GM12892 (cell line): ENCODE measurements at places on chromosomes 1 and 21.

- no peak for DNase-seq
Measured at GRCh38 chr1:25223471-25223870, 8.8 kb downstream of the SYF2 start.

DNA sequence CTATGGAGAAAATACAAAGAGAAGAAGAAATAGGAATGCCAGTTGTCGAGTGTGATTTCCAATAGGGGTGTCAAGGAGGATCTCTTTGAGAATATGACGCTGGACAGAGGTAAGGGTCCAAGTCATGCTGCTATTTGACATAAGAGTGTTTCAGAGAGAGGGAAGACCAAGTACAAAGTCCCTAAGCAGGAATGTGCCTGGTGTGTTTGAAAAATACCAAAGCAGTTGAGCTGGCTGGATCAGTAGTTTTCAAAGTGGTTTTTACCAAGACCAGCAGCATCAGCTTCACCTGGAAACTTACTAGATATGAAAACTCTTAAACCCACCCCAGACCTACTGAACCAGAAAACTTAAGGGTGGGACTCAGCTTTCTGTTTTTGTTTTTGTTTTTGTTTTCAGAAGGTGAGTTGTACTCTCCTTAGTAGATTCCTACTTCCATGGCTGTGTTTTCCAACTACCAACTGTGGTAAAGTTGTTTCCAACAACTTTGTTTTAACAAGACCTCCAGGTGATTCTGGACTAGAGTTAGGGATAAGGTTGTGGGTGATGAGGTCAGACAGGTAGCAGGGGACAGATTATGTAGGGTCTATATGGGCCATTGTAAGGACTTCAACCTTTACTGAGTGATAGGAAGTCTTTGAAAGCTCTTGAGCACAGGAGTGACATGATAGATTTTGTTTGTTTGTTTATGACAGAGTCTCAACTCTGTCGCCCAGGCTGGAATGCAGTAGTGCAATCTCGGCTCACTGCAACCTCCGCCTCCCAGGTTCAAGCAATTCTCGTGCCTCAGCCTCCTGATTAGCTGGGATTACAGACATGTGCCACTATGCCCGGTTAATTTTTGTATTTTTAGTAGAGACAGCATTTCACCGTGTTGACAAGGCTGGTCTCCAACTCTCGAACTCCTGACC, 7.3 kb upstream of the GJA9 start:
- DNase-seq, result no peak

GRCh38 chr1:116382857-116383483, 9.9 kb downstream of the ATP1A1 start:
- DNase-seq, result no peak

DNA sequence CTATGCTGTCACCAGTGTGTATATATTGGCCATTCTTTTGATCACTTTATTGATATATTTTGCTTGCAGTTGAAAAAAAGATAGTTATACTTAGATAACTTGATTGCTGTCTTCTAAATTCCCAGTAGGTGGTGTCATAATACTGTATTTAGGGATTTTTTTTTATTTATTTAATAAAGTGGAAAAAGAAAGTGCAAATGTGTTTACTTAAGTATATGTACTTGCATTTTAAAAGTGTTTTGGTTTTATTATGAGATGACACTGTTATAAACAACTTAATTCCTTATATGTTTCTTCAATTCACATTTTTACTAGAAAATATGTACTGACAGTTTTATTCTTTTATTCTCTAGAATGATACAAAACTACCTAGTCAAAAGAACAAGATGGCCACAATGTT, 164.8 kb downstream of the USP25 start:
- DNase-seq, result no peak

GRCh38 chr21:36034211-36034913, 26.0 kb downstream of the SETD4 start:
- no peak for DNase-seq

DNA sequence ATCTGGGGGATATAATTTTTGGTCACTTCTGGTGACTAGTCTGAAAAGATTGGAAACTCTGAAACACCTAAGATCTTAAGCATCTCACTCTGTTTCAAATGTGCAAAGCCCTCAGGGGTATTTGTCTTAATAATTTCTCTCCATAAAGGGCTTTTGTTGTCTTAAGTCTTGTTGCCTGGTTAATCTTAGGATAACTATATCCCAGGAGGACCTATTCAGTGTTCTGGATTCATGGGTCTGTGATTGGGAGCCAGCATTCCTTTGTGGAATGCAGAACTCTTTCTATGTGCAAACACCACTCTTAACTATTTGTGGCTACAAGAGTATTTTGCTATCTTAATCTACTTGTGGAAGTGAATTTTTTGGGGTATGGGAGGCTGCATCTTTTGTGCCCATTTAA, 1573.0 kb upstream of the PRMT6 start:
- DNase-seq, result no peak

- no peak for DNase-seq
Measured at GRCh38 chr1:3540876-3541275, 70.4 kb downstream of the MEGF6 start.

DNA sequence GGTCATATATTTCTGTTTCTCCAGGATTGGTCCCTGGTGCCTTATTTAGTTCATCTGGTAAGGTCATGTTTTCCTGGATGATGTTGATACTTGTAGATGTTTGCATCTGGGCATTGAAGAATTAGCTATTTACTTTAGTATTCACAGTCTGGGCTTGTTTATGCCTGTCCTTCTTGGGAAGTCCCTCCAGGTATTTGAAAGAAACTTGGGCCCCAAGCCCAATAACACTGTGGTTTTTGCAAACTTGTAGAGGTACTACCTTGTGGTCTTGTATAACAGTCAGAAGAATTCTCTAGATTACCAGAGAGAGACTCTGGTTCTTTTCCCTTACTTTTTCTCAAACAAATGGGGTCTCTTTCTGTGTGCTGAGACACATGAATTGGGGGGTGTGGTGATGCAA, 251.4 kb upstream of the B3GALT2 start:
- DNase-seq, result no peak

DNA sequence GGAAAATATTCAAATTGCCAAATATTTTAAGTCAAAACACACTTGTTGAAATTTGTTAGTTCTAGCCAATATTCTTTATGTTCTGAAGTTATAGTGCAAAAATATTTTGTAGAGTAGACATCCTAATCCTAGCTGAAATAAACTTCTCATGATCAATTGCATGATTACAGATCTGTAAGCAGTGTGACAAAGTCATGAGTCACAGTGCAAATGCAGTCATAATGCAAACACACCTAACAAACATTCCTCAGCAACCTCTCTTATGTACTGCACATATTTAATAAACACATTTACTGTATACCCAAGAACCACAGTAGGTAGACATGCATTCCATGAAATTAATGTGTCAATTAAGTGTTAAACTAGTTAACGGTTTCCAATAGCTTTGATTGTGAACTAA, 1857.4 kb downstream of the NCAM2 start:
- no peak for DNase-seq

DNA sequence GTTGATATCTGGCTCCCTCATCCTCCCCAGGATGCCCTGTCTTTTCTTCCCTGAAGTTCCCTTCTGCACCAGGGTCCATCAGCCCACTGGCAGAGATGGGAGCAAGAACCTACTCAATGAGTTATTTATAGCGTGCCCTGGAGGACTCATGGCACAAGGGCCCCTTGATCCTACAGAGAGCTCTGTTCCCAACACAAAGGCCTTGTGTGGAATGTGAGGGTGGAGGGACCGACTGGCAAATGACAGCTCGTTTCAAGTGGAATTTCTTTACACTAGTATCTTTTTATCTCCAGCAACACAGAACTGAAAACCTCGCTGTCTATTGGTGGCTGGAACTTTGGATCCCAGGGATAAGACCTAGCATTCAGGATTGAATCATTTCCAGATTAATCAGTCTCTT, 22.4 kb downstream of the CHI3L2 start:
- no peak for DNase-seq

GRCh38 chr1:153384958-153385580, 5.8 kb downstream of the S100A8 start:
- no peak for DNase-seq

DNA sequence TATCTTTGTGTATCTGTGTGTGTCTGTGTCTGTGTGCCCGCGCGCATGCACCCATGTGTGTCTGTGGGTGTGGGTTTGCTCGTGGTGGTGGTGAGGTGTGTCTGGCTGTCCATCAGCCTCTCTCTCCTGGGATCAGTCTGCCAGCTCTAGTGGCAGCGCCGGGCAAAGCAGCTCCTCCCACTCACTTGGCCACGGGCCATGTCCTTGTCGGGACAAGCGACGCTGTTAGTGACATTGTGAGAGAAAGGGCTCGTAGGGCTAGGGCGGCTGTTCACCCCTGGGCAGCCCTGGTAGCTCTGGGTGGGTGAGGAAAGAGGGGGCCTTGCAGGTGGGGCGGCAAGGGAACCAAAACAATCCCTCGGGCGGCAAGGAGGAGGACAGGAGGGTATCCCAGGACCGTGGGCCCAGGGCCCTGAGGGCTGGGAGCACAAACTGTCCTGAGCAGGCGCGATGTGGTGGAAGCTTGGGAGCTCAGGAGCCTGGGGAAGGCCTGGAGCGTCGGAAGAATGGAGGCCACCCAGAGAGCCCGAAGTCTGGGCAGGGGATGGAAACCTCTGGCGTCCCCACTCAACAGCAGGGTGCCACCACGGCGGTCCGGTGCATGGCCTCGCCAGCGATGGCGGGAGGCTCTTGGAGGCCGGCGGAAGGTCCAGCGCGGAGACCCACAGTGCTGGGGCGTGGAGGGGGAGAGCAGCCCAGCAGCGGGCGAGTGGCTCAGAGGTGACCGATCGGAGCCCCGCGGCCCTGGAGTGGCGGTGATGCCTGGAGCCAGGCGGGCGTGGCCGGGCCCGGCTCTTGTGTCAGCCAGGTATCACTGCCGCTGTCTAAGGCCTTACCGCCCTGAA, 140.5 kb downstream of the LIPI start:
- no peak for DNase-seq

GRCh38 chr1:225770561-225771248, 6.9 kb upstream of the SRP9 start:
- no peak for DNase-seq

DNA sequence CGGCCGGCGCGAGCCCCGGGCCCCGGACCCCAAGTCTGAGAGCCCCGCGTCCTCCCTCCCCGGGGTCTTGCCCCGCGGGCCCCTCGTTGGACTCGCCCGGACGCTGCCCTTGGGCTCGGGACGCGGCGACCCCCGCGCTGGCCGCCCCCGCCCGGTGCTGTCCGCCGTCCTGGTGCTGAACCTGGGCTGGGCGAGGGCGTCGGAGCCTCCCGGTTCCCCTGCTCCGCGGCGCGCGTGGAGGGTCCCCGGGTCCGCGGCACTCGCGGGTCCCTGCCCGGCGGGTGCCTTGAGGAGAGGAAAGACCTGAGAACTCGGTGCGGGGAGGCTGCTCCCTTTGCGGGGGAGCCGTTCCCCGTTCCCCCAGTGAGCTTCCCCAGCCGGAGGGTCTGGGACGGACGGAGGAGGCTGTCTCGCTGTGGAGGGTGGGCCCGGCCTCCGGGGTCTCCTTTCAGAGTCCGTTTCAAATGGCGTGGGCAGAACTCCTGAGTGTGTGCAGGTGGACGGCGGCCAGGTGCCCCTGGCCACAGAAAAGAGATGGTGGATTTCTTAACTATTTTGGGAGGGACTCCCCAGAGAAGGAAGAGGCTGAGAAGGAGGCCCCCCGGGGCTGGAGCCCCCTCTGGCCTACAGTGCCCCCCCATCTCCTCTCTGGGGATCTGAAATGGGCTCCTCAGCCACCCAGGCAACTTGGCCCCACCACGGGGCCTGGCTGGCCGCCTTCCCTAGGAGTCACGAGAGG, 595 bp downstream of the GABRD start:
- no peak for DNase-seq

DNA sequence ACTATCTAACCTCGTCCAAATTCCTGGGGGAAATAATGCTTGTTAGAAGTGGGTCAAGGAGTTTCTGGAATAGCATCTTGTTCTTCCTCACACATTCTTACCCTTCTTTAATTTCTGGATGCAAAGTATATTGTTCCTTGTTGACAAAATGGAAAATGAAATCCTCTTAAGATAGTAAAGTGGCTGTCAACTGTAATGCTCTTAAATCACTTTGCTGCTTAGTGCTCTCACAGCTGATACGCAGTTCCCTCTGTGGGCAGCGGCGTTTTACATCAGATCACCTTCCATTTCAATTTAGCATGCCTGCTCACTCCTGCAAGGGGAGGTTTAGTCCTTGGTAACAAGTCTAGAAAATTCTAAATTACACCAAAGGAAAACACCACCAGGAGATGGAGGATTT, 113.1 kb downstream of the DNM3 start:
- DNase-seq, result no peak

- no peak for DNase-seq
Measured at GRCh38 chr1:56833088-56833487, 13.9 kb upstream of the FYB2 start.

GRCh38 chr1:72670902-72671301, 388.6 kb upstream of the NEGR1 start:
- no peak for DNase-seq

DNA sequence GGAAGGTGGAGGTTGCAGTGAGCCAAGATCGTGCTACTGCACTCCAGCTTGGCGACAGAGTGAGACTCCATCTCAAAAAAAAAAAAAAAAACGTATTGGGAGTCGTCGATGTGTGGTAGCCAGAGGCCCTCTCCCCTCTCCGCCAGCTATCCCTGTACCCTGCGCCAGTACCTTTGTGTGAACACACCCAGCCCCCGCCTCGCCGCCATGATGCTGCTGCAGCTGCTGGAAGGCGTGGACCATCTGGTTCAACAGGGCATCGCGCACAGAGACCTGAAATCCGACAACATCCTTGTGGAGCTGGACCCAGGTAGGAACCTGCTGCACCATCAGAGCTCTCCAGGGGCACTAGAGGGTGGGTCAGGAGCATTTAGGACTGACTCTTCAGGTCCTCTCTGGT, 12.2 kb downstream of the PINK1 start:
- DNase-seq, result no peak

- no peak for DNase-seq
Measured at GRCh38 chr1:92374223-92374622, 75.4 kb downstream of the RPAP2 start.

GRCh38 chr1:3158347-3158746, 89.3 kb downstream of the PRDM16 start:
- no peak for DNase-seq

GRCh38 chr1:99548943-99549605, 96.8 kb upstream of the PALMD start:
- DNase-seq, result no peak

DNA sequence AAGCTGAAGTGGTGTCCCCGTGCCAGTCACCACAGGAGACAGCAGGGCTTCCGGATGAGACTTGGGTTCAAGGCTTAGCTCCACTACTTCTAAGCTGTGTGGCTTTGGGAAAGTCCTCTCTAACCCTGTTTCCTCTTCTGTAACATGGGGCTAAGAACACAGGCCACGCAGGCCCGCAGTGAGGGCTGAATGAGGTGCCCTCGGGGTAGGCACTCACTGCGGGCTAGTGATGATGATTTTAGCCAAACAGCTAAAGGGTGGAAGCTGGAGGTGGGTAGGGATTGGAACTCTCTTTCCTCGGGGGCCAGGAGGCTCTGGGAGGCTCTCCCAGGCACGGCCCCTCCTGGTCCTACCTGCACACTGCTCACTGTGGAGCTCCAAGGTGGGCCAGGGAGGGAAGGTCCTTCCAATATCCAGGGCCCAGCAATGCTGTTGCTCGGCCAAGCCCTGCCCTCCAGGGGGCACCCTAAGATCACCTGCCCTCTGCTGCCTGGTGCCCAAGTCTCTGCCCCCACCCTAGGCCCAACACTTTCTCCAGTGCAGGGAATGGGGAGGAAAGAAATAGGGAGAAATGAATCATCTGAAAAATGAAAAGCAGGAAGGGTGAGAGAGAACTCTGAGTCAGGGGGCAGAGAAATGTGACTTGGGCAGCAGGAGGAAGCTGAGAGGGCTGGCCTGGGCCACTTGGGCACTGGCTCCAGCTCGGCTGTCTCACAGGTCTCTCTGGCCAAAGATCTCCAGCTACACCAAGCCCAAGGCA, 19.2 kb upstream of the EVA1B start:
- DNase-seq, result no peak

- no peak for DNase-seq
Measured at GRCh38 chr21:17925000-17925610, 105.9 kb upstream of the C21orf91 start.
